ENCODE measurements at places on chromosomes 4 and X. TPM values are rescaled to one million over a fixed set of nuclear protein-coding genes. Genes with fewer than 3 reads are reported as not detected.

DNA sequence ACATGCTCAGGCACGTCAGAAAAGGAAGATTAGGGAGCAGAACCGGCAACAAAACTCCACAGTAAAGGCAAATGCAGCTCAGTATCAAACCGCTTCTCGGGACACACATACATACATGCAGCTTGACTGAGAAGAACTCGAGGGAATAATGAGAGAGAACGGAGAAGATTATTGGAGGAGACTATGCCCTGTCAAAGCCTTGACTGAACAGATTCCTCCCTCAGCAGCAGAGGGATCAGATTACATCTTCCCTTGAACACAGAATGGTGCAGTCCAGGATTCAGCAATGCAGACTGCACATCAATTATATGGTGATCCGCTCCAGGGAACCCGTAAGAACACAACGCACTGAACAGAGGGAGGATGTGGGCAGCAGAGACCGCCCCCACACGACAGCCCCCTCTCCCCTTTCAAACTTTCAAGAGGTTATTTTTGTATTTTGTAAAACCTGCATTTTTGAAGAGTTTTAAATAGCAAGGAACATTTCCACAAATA lies 183.2 kb downstream of the FBXW7 start:
- DNase-seq, result no peak

DNA sequence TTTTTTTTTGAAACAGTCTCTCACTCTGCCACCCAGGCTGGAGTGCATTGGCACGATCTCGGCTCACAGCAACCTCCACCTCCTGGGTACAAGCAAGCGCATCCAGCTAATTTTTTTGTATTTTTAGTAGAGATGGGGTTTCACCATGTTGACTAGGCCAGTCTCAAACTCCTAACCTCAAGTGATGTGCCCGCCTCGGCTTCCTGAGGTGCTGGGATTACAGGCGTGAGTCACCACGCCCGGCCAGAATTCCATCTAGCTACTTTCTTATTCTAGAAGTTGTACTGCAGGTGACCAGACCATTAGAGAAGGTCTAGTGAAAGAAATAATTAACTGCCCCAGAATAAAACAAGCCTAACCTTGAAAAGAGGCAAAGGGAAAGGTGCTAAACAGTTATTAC lies 2.3 kb downstream of the LRBA start:
- DNase-seq, result no peak

- no peak for DNase-seq
Observed at GRCh38 chr4:119271361-119272085, 50.4 kb downstream of the FABP2 start.

ARMCX4 gene
- 16.5 TPM for total RNA-seq

SPACA5 gene
- total RNA-seq, result not detected

PNMA6F gene
- not detected for total RNA-seq

TCEAL3 gene
- 32.7 TPM for total RNA-seq
